HFFc6 (cell line): ENCODE measurements at places on chromosomes 1 and 21. TPM values are rescaled to one million over a fixed set of nuclear protein-coding genes. Genes with fewer than 3 reads are reported as not detected.

EMC1 gene
- total RNA-seq, result 86.5 to 93.3 TPM (median 93.3 TPM) in 3 replicates

DNA sequence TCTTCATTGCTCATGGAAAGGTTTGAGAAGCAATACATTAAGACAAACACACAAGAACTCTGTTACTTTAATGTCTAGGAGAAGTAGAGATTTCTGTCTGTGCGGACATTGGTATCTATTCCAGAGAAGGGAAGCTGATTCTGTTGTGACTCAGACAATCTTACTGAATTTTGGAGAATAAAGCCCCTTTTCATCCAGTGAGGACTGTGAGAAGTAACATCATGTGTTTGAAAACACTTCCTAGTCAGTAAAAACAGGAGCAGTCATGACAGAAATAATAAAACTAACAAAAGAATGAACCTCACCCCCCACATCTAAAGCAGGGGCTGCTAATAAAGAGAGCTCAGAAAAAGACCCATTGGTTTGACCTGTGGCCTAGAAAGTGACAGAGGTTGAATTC, 46.6 kb downstream of the NEK7 start:
- peaks cover 90% of the 10 kb centered on the region for H3K4me1 ChIP-seq
- H3K27ac ChIP-seq, result peak overlapping the region; percentile 60
- H3K36me3 ChIP-seq, result peaks cover 42% of the 10 kb centered on the region
- H3K4me3 ChIP-seq, result no peak overlapping the region
- H3K27me3 ChIP-seq, result peaks cover 20% of the 10 kb centered on the region
- no peak for DNase-seq

DNM3 gene
- total RNA-seq, result 0.21 and 0.26 TPM in 2 replicates

GRCh38 chr1:198278943-198279342, 122.1 kb downstream of the NEK7 start:
- H3K4me3 ChIP-seq, result no peak overlapping the region
- peaks cover 8% of the 10 kb centered on the region for H3K27me3 ChIP-seq
- no peak for DNase-seq
- H3K27ac ChIP-seq, result peak overlapping the region; percentile 48; the same call in 1 of the 2 replicates
- H3K36me3 ChIP-seq, result peaks cover 31% of the 10 kb centered on the region

DNA sequence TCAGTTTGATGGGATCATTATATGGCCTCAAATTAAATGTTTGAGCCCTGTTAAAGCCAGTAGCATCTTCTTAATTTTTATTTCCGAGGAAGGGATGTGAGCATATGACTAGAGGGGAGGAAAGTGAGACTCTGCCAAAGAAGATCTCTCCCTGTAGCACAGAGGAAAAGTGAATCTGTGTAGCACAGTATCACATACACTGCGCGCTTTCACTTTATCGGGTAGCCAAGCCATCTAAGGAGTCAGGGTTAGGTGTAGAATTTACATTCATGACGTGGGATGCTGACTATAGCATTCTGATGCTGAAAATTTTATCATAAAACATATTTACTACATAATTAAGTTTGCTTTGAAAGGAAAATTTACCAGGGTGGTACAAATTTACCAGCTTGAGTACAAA, 24.0 kb downstream of the LRRC8D start:
- DNase-seq, result no peak
- peaks cover 21% of the 10 kb centered on the region; the same call in 1 of the 2 replicates for H3K36me3 ChIP-seq
- H3K4me3 ChIP-seq, result peak overlapping the region; percentile 89
- peak overlapping the region; percentile 94 for H3K27ac ChIP-seq
- H3K27me3 ChIP-seq, result no peaks in the 10 kb centered on the region; the same call in 1 of the 2 replicates
- peaks cover 50% of the 10 kb centered on the region for H3K4me1 ChIP-seq

COL24A1 gene
- total RNA-seq, result 1.0 to 1.2 TPM (median 1.2 TPM) in 3 replicates

- DNase-seq, result no peak
- H3K27me3 ChIP-seq, result peaks cover 25% of the 10 kb centered on the region
- H3K27ac ChIP-seq, result no peak overlapping the region
- no peaks in the 10 kb centered on the region for H3K4me1 ChIP-seq
- no peaks in the 10 kb centered on the region for H3K36me3 ChIP-seq
- no peak overlapping the region for H3K4me3 ChIP-seq
Observed at GRCh38 chr1:114250683-114251572, 97.3 kb upstream of the SYT6 start.

GIPC2 gene
- 0.30 to 0.56 TPM (median 0.50 TPM) in 3 replicates for total RNA-seq

DNA sequence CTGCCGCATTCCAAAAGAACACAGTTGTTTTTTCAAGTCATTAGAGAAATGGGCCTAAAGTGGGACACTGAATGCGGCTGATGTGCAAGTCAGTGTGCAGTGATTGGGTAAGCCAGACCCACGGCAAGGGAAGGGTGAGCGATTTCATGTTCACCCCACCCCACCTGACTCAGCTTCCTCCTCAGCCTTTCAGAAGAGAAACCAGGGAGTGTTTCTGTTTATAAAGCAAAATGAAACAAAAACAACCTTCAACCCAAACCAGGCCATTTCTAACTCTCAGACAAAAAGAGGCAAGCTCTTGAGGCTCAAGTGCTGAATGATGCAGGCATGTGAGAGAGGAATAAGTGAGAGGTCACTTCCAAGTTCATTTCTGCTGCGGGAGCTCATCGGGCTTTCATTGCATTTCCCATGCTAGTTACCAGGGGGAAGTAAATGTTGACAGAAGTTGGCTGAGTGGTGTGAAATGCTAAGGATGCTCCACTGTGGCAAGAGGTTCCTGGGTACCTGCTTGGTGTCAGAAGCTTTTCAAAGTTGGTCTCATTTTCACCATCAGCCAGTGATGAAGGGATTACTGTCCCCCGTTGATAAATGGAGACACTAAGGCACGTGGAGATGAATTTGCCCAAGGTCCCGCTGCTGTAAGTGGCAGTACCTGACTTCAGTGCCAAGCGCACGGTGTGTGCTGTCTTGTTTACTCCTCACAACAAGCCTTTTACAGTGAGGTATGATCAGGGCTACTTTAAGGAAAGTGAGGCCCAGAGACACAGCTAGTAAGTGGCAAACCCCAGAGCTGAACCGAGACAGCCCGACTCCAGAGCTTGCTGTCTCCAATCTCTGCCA, 29.1 kb downstream of the STPG1 start:
- peak overlapping the region; percentile 54; the same call in 1 of the 2 replicates for H3K27ac ChIP-seq
- peak; percentile 22 for DNase-seq
- H3K36me3 ChIP-seq, result peaks cover 28% of the 10 kb centered on the region
- peak overlapping the region; percentile 35; the same call in 1 of the 2 replicates for H3K4me3 ChIP-seq
- peaks cover 2% of the 10 kb centered on the region for H3K27me3 ChIP-seq
- H3K4me1 ChIP-seq, result peaks cover 48% of the 10 kb centered on the region

GRCh38 chr21:36260802-36261201, 59.2 kb upstream of the MORC3 start:
- peak overlapping the region; percentile 80 for H3K27ac ChIP-seq
- peaks cover 17% of the 10 kb centered on the region for H3K4me1 ChIP-seq
- no peaks in the 10 kb centered on the region; the same call in 1 of the 2 replicates for H3K27me3 ChIP-seq
- no peak for DNase-seq

OR6K3 gene
- not detected in 3 replicates for total RNA-seq

DNA sequence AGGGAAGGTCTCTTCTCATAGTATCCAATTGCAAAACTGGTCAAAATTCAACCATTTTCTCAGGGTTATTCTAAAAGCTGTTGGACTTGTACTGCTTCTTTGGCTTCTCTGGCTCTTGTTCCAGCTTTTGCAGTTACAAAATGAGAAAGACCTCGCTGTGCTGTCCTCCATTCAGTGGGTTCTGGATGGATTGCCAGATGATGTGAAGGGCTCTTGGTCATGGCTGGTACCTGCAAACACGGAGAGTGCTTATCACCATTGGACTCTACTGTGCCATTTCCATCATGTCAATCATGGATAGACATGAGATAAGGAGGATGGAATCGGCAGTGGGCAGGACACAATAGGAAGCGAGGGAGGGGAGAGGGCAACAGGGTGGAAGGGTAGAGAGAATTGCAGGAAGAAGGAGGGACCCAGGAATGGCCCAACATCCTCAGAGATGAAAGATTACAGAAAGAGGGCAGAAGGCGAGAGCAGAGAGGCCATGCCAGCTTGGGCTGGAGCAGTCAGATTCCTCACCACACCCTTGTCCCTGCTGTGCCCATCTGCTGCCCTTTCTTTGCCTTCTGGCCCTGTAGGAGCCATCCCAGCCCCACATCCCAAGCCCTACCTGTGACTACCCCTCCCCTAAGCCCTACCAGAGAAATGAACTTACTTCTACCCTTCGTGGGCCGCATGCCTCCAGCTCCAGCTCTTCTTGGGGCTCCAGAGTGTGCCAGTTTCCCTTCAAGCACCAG, 70.3 kb downstream of the HIVEP3 start:
- H3K27me3 ChIP-seq, result no peaks in the 10 kb centered on the region; the same call in none of the 2 replicates
- H3K4me1 ChIP-seq, result peaks cover 67% of the 10 kb centered on the region
- no peak overlapping the region for H3K4me3 ChIP-seq
- H3K27ac ChIP-seq, result no peak overlapping the region

- H3K36me3 ChIP-seq, result peaks cover 8% of the 10 kb centered on the region; the same call in 1 of the 2 replicates
- no peak for DNase-seq
- no peaks in the 10 kb centered on the region for H3K27me3 ChIP-seq
- H3K4me3 ChIP-seq, result no peak overlapping the region
- no peak overlapping the region for H3K27ac ChIP-seq
Observed at GRCh38 chr1:211985556-211986264, 49.6 kb downstream of the INTS7 start.

DNA sequence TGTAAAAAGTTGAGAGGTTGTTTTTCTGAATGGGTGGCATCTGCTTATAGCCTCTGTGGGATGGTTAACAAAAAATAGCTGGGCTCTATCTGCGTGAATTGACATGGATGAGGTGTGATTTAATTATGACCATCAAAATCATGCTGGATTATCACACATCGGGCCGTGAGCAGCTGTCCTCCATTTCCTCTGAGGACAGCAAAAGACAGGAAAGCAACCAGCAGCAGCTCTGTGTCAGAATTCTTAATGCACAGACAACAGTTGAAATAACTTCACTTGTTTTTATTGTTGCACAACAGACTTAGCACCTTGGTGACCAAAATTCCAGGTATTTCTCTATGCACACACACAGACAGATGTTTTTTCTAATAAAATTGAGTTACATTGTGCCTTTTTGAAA, 54.5 kb upstream of the LAPTM5 start:
- H3K27ac ChIP-seq, result no peak overlapping the region
- DNase-seq, result no peak
- H3K27me3 ChIP-seq, result peaks cover 2% of the 10 kb centered on the region; the same call in 1 of the 2 replicates
- no peaks in the 10 kb centered on the region for H3K36me3 ChIP-seq
- peaks cover 39% of the 10 kb centered on the region for H3K4me1 ChIP-seq

DNA sequence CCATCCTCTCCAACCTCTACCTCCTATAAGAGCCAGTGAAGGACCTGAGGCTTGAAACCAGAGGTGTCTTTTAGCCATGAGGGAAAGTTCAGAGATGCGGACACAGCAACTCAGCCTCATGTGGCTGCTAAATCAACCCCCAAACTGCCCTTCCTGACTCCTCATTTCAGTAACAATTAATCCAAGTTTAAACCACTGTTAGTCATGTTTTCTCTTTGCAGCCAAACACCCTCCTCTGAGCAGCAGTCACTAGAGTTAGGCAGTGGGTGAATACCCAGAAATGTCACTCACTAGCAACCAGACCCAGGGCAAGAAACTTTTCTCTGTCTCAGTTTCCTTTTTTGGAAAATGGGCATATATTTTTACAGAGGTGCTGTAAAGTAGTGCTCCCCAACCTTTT, 71.2 kb downstream of the KCNJ15 start:
- H3K27me3 ChIP-seq, result no peaks in the 10 kb centered on the region
- H3K4me1 ChIP-seq, result peaks cover 94% of the 10 kb centered on the region
- H3K27ac ChIP-seq, result no peak overlapping the region
- H3K4me3 ChIP-seq, result no peak overlapping the region
- peaks cover 13% of the 10 kb centered on the region for H3K36me3 ChIP-seq
- DNase-seq, result peak; percentile 25

TOR3A gene
- total RNA-seq, result 24.0 to 27.6 TPM (median 25.3 TPM) in 3 replicates

AMY1A gene
- not detected in 2 replicates for total RNA-seq

DNA sequence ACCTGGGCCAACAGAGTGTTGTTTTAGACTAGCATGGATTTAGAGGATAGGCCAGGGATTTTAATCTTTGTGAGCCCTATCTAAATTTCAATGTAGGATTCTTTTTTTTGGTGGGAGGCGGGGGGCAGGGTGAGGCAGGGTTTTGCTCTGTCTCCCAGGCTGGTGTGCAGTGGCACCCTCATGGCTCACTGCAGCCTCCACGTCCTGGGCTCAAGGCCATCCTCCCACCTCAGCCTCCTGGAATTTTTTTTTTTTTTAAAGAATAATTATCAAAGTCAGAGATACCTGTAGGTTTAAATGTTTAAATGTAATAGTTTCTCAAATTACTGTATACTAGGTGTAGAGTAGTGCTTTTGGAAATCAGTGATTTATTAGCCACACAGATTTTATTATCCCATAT, 3.4 kb upstream of the MPC2 start:
- peaks cover 26% of the 10 kb centered on the region for H3K4me1 ChIP-seq
- DNase-seq, result no peak
- peaks cover 23% of the 10 kb centered on the region for H3K36me3 ChIP-seq
- no peak overlapping the region for H3K27ac ChIP-seq
- H3K4me3 ChIP-seq, result no peak overlapping the region

SPRR1B gene
- total RNA-seq, result not detected in 2 replicates

GRCh38 chr21:46083791-46084561, 13.9 kb upstream of the COL6A2 start:
- peaks cover 16% of the 10 kb centered on the region for H3K36me3 ChIP-seq
- H3K27me3 ChIP-seq, result no peaks in the 10 kb centered on the region
- DNase-seq, result no peak
- no peak overlapping the region for H3K4me3 ChIP-seq
- H3K27ac ChIP-seq, result no peak overlapping the region

GRCh38 chr1:234925440-234926263, 203.0 kb downstream of the TOMM20 start:
- peaks cover 61% of the 10 kb centered on the region for H3K4me1 ChIP-seq
- peak overlapping the region; percentile 76 for H3K27ac ChIP-seq
- H3K4me3 ChIP-seq, result peak overlapping the region; percentile 58
- peak; percentile 99 for DNase-seq

- peaks cover 13% of the 10 kb centered on the region for H3K4me1 ChIP-seq
- H3K4me3 ChIP-seq, result peak within 1 kb of the TSS; percentile 93
- DNase-seq, result peak; percentile 83
- no peaks in the 10 kb centered on the region for H3K36me3 ChIP-seq
Observed at GRCh38 chr1:213987927-213988506, at the start of gene PROX1. Gene PROX1 (plus strand): TSS chr1:213987973. CDS start chr1:213996536, 8,563 bp downstream.

GRCh38 chr1:234712891-234713305, 102.9 kb upstream of the IRF2BP2 start:
- no peak overlapping the region for H3K27ac ChIP-seq
- H3K4me3 ChIP-seq, result no peak overlapping the region
- no peaks in the 10 kb centered on the region for H3K36me3 ChIP-seq
- peaks cover 45% of the 10 kb centered on the region for H3K4me1 ChIP-seq

SLC45A1 gene
- total RNA-seq, result 0.90 to 2.2 TPM (median 1.6 TPM) in 3 replicates

KNCN gene
- total RNA-seq, result not detected in 3 replicates

IQGAP3 gene
- total RNA-seq, result 12.6 to 29.7 TPM (median 24.5 TPM) in 3 replicates

- H3K36me3 ChIP-seq, result no peaks in the 10 kb centered on the region
- DNase-seq, result no peak
- H3K27me3 ChIP-seq, result peaks cover 17% of the 10 kb centered on the region
- H3K27ac ChIP-seq, result no peak overlapping the region
- no peak overlapping the region for H3K4me3 ChIP-seq
- no peaks in the 10 kb centered on the region for H3K4me1 ChIP-seq
Observed at GRCh38 chr1:166980818-166981217, 5.5 kb upstream of the ILDR2 start.

CGN gene
- 0.21 and 0.28 TPM in 2 replicates for total RNA-seq

- no peak overlapping the region for H3K4me3 ChIP-seq
- H3K27me3 ChIP-seq, result peaks cover 7% of the 10 kb centered on the region
- H3K4me1 ChIP-seq, result no peaks in the 10 kb centered on the region
Observed at GRCh38 chr1:230337266-230337665, 88.9 kb downstream of the PGBD5 start.

RGS1 gene
- not detected in 3 replicates for total RNA-seq

NFYC gene
- total RNA-seq, result 36.2 to 48.1 TPM (median 37.9 TPM) in 3 replicates

GRCh38 chr1:97209381-97209957, 487.9 kb downstream of the PTBP2 start:
- 0 out of 2 replicates have a peak, but pooled peaks cover 5% of the 10 kb centered on the region for H3K4me1 ChIP-seq
- no peak for DNase-seq
- H3K4me3 ChIP-seq, result no peak overlapping the region
- no peaks in the 10 kb centered on the region; the same call in 1 of the 2 replicates for H3K27me3 ChIP-seq
- H3K36me3 ChIP-seq, result no peaks in the 10 kb centered on the region; the same call in 1 of the 2 replicates
